ENCODE measurements at places on chromosomes 12 and 14.

GRCh38 chr14:105208738-105209075 lies 27.6 kb upstream of the NUDT14 start:
- no peak for DNase-seq

GRCh38 chr12:10849425-10849878 lies at the start of gene PRR4:
Gene PRR4 (minus strand): TSS chr12:10849475. CDS start chr12:10849437, 38 bp downstream.
- DNase-seq = no peak

DNA sequence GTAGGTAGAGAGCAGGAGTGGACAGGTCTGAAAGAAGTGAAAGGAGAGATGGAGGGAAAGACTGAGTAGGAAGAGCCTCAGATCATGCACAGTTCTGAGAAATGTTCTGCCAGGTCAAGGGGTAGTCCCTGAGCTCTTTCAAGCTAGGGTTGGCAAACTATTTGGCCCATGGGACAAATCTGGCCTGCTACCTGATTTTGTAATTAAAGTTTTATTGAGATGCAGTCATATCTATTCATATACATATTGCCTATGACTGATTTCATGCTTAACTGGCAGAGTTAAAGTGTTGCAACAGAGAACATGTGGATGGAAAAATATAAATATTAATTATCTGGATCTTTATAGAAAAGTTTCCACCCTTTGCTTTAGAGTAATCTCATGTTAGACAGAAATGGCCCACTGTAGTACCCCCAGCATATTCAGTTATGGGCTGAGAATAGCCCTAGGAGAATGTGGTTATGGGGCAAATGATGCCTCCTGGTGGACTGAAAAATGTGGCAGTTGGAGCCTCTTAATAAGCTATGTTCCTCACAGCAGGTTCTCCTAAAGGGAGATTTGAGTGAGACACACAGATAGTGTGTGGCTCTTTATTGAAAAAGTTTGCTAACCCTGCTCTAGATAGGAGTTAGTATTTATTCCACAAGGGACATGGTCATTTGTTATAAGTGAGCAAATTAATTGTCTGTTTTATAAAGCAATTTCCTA lies 476.9 kb downstream of the LRIG3 start:
- DNase-seq = no peak

- no peak for DNase-seq
Measured at GRCh38 chr12:55717011-55718007, 1.5 kb downstream of the BLOC1S1 start.

GRCh38 chr14:104244221-104245011 lies 106.0 kb downstream of the KIF26A start:
- no peak for DNase-seq

- DNase-seq = no peak
Measured at GRCh38 chr14:104879201-104879982, 14.3 kb downstream of the CEP170B start.

DNA sequence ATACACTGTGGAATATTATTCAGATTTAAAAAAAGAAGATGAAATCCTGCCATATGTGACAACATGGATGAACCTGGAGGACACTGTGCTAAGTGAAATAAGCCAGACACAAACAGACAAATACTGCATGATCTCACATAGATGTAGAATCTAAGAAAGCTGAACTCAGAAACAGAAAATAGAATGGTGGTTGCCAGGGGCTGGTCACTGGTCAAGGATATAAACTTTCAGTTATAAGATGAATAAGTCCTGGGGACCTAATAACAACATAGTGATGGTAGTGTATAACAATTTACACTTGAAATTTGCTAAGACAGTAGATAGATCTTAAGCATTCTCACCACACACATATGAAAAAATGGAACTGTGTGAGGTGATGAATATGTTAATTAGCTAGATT lies 161.3 kb upstream of the TMCC3 start:
- no peak for DNase-seq

DNA sequence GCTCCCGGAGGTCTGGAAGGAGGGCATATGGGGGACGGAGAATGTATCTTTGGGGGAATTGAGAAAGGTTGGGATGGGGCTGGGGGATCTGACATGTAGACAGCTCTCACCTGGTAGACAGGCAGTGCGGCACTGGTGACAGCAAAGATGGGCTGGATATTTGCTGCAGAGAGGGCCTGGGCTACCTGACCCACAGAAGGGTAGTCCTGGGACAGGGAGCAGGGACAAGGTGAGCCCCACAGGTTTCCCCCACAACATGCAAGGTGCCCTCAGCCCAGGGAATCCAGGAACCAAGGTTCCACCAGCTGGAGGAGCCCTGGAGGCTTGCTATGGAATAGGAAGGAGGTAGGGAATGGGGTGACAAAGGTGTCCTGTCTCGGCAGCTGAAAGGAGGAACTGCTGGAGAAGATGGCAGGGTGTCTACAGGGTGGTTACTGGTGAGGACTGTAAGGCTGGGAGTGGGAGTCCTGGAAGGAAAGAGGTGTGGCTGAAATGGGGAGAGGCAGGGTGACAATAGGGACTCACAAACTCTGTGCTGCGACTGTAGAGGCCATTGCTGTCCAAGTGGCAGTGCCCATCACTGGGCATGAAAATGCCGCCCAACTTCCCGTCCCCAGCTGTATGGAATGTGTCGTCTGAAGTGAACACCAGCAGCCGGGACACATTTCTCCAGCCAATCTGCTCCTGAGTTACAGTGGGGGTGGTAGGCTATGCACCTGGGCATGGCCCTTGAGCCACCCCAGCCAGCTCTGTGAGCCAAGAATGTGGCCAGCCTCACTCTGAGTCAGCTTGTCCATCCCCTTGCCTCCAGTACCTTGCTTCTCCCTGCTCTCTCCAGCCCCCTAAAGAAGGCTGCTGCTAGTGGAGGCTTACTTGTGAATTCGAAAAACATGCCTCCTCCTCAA lies 11.3 kb downstream of the ITGB7 start:
- no peak for DNase-seq

GRCh38 chr12:30694412-30695198 lies 1.1 kb downstream of the IPO8 start:
- DNase-seq = peak; percentile 16

GRCh38 chr12:47207829-47208248 lies 128.1 kb upstream of the AMIGO2 start:
- DNase-seq = peak; percentile 29

DNA sequence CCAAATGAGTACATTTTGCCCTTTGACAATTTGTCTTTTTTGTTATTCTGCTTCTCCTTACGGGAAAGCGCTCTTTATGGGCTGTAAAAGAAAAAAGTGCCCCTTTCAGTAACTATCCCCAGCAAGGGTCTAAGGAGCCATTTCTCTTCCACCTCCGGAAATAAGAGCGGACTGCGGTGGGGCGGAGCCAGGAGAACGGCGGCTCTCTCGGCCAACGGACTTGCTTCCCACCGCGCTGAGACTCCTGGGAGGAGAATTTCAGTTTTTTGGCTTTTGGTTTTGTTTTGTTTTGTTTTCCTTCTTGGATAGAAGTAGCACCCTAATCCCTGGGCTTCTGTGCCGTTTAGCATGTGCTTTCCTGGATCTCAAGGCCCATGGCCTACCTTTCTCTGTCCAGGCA lies 43.5 kb downstream of the ZNF641 start:
- no peak for DNase-seq

- DNase-seq = no peak
Measured at GRCh38 chr14:66746316-66747006, 238.5 kb downstream of the GPHN start.

DNA sequence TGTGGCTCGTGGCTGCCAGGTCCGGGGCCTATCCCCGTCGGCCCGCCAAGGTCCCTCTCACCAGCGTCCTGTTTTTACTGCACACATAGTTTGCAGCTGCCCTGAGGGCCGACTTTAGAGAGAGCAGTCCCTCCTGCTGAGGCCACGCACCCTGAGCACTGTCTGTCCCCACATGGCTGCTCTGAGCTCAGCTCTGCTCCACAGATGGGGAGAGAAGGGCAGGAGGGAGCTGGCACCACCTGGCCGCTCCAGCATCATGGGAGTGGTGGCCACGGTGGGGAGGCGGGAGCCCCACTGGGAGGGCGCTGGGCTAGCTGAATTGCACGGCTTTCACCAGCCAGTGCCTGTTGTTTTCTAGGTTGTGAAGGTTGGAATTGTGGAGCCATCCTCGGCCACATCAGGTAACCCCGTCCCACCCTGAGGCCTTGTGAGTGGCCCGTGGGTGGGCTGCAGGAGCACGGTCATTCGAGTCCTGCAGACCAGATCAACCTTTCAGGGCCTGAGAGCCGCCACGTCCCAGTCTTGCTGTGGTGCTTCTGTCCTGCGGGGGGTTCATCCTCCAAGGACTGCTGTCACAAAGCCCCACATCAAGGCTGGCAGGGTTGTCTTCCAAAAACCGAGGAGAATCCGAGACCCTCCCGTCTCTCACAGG lies 7.4 kb upstream of the TEX22 start:
- no peak for DNase-seq

GRCh38 chr12:103596981-103597380 lies 9.9 kb downstream of the STAB2 start:
- DNase-seq = no peak

Data from CD4-positive, alpha-beta T cell treated with Interleukin-6 for 4 hours (primary cell).